ENCODE measurements at places on chromosomes 2 and 18.

GRCh38 chr18:10399465-10399864, 55.0 kb upstream of the APCDD1 start:
- no peak for DNase-seq

DNA sequence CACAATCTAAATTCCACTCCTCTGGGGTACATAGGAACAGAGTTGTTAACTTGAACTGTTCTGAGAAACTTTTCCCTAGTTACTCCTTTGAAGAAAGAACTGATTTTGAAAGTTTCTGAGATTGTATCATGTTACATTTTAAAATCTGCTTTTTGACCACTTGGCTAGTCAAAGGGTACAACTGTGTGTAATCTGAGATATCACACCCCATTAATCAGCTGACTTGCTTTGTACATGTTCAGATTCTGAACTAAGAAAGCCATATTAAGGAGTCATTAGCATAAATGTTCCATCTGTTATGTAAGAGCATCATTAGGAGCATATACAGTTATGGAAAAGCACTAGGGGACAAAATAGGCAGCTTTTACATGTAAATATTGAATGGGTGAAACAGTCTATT, 3.8 kb upstream of the WDR35 start:
- no peak for DNase-seq

DNA sequence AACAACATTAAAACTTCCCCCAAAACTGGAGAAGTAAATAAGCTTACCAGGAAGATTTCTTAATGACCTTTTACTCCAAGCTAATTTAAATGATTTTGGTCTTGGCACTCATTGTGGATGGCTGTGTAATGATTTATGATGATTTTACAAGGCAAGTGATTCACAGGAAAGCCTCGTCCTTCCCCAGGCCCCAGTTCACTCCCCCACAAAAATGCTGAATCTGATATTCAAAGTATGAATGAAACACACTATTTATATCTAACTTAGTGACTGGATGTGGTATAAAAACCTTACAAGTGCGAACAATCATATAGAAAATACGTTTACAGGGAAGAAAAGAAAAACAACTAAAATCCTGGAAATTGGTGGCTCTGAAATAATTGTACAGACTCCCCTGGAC, 49.8 kb downstream of the ZNF516 start:
- DNase-seq, result no peak

DNA sequence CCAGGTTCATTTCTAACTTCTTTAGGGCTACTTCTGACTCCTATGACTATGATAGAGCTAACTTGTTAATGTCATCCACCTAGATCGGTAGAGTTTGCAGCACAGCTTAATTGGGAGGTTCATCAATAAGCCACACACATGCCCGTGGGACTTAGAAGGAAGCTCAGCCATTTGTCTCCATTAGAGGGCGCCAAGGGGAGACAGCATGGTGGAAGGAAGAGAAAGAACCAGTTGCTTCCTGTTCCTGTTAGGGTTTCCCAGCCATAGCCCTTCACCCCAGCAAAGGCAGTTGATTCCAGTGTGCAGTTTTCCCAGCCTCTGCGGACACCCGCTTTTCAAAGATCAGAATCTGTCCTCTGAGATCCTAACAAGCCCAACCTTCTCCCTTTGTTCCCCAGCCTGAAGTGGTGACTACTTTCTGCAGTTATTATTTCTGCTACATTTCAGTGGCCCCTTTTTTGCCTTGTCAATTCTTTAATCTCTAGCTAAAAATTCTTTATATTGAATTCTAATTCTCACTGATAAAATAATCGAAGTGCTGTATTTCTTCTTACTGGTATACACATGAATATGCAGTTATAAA, 30.3 kb downstream of the MAIP1 start:
- DNase-seq, result peak; percentile 68

DNA sequence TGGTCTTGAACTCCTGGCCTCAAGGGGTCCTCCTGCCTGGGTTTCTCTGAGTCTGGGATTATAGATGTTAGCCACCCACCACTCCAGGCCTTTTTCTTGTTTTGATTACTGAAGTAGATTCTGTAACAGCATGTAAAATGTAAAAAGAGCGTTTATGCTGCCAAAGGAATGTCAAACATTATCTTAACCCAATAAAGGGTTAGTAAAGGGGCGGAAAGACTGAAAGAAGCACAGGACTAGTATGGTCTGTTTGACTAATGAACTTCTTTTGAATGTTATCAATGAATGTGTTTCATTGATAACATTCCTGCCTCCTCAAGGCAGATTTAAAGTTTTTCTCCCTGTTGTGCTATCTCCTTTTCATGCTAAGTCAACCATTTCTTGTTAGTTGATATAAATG, 29.4 kb downstream of the GPD2 start:
- DNase-seq, result no peak

DNA sequence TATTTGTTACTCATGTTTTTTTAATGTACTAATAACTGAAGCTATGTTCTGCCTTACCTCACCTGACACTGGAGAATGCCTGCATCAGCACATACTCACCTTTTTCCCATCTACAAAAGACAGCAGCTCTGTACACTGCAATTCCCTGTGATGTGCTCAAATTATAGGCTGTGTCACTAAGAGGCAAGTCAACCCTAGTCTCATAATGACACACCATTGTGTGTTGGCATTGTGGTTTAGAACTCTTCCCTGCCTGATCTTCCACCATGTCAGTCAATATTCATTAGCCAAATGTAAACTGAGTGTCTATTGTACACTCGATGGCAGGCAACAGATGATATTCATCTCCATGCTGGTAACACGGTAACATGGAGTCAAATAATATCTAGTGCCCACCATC, 332.1 kb upstream of the TCF4 start:
- DNase-seq, result no peak

- DNase-seq, result no peak
These were observed 237.8 kb downstream of the DCC start for GRCh38 chr18:52577795-52578194.

DNA sequence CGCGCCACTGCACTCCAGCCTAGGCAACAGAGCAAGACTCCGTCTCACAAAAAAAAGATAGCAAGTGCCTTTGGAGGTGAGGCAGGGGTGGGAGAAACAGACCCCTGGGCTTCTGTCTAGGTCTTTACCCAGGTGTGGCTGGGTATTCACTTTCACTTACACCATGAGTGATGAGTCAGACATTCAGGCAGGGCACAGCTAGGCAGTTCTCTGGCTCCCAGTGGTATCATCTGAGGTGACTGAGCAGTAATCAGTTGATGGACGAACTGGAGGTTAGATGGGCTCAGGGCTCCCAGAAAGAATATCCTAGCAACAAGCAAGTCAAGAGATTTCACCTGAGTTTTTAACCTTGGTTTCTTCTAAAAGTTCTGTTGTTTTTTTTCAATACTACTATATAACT, 107.0 kb upstream of the RAB6C start:
- DNase-seq, result no peak

DNA sequence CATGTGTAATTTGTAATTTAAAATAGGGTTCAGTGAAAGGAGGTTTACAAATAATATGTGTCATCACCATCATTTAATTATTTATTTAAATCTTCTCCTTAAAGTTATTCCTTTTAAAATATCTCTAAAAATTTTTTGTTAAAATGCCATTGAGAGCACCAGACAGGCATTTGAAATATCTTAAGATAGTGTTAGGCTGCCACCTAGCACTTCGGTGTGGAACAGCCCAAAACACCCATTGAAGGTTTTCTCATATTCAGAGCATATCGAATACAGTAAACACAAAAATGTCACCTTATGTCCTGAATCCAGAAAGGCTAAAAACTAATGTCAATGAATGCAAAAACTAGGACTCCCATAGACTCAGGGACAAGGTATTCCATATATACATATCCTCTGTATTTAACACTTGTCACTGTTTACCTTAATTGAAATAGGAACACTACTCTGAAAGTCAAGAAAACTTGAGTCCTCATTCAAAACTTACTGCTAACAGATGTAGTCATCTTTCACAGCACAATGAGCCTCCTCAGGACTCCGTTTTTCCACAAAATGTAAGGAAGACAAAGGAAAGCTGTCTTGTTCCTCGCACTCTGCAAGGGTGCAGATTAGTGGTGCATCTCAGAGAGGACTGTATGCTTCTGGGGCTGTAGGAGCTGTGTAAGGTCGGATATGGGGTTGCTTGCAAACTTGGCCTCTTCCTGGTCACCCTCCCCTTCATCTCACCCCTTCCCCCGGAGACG, 329.5 kb downstream of the PAX3 start:
- peak; percentile 22 for DNase-seq

GRCh38 chr2:112465382-112465781, 16.6 kb upstream of the TTL start:
- no peak for DNase-seq

DNA sequence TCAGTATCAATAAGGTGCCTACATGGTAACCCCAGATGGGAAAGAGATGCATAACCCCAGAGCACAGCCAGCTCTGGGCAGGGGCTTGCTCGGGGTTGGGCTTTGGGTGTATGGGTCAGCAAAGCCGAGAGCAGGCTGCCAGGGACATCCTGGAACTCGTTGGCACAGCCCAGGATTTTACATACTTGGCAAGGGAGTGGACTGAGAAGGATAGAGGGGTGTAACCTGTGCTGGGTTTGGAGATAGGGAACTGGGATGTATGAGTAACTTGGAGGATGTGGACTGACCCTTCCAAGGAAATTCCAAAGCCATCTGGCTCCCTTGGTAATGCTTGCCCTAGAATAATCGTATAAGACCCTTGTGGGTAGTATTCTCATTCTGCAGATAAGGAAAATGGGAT, 44.2 kb downstream of the GPR39 start:
- no peak for DNase-seq

- DNase-seq, result no peak
These were observed 926 bp downstream of the SERPINB8 start for GRCh38 chr18:63970809-63971205.

GRCh38 chr18:75916624-75916982, 489.1 kb upstream of the SMIM21 start:
- no peak for DNase-seq

GRCh38 chr2:128781585-128782385, 463.1 kb upstream of the HS6ST1 start:
- no peak for DNase-seq

- peak; percentile 16 for DNase-seq
These were observed 42.5 kb upstream of the PID1 start for GRCh38 chr2:229313591-229313990.

DNA sequence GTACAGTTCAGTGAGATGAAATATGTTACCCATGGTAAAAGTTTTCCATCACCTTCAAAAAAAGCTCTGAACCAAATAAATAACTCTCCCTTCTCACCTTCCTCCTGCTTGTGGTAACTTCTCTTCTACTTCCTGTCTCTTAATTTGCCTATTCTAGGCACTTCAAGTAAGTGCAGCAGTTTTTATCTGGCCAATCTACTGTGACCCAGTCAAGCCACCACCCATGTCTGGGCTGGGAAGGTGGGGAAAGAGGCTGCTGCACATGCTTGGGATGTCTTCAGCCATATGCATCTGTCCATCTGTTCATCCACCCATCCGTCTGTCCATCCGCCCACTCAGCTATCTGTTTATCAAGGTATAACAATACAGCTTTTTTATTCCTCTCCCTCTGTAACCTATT, 31.6 kb downstream of the ZNF532 start:
- DNase-seq, result no peak

DNA sequence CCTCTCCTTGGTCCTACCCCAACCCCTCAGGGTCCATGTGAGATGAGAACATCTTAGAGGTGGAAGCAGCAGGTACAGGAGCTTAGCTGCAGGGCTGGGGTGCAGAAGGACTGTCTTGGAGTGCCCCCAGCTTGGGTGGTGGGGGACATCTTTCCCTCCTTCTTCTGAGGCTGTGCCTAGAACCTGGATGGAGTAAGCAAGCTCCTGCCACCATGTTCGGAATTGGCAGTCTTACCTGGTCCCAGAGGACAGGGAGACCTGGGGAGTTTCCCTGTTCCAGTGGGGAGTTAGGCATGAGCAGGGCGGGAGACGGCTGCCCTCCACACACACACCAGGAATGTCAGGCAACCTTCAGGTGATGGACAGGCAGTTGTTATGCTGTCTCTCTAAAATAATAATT, 131.0 kb upstream of the COPS8 start:
- no peak for DNase-seq

- peak; percentile 92 for DNase-seq
These were observed 108.7 kb downstream of the MAP3K20 start for GRCh38 chr2:173184031-173185004.

DNA sequence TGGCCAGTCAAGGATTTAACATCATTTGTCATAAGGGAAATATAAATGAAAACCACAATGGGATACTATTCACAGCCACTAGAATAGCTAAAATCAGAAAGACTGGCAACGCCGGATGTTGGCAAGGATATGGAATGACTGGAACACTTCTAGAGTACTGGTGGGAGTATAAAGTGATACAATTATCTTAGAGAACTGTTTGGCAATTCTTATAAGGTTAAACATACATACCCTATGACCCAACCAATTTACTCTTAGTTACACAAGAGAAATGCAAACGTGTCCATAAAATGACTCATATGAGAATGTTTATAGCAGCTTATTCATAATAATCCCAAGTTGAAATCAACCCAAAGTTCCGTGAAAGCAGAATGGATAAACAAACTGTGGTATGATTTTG, 35.1 kb downstream of the MAPK4 start:
- no peak for DNase-seq

- DNase-seq, result no peak
These were observed 57.3 kb upstream of the SLC66A3 start for GRCh38 chr2:11097854-11098387.

GRCh38 chr2:54208364-54209240, 47.4 kb downstream of the TSPYL6 start:
- peak; percentile 40 for DNase-seq

- no peak for DNase-seq
These were observed 29.4 kb downstream of the TMEM247 start for GRCh38 chr2:46508759-46509158.

- no peak for DNase-seq
These were observed 365.7 kb upstream of the TNP1 start for GRCh38 chr2:217225596-217225995.

GRCh38 chr2:224796695-224797305, 80.6 kb upstream of the CCDC195 start:
- no peak for DNase-seq

GRCh38 chr2:66679442-66679841, 244.5 kb downstream of the MEIS1 start:
- no peak for DNase-seq

GRCh38 chr2:217222309-217222910, 362.5 kb upstream of the TNP1 start:
- DNase-seq, result no peak

- no peak for DNase-seq
These were observed 91.0 kb upstream of the SLC4A10 start for GRCh38 chr2:161533218-161533617.

- no peak for DNase-seq
These were observed 8.2 kb upstream of the TOGARAM2 start for GRCh38 chr2:28972778-28973335.

GRCh38 chr2:215722986-215723630, 287.2 kb upstream of the FN1 start:
- DNase-seq, result no peak

GRCh38 chr18:22682720-22683119, 250.4 kb upstream of the RBBP8 start:
- DNase-seq, result no peak

- DNase-seq, result no peak
These were observed 14.3 kb upstream of the RIOK3 start for GRCh38 chr18:23438608-23439366.

- DNase-seq, result no peak
These were observed 5.6 kb downstream of the ESPNL start for GRCh38 chr2:238105506-238106338.

Measured in fibroblast of the conjunctiva (primary cell).